SJSA1 (cell line): ENCODE measurements at places on chromosomes 6 and 20.

DNA sequence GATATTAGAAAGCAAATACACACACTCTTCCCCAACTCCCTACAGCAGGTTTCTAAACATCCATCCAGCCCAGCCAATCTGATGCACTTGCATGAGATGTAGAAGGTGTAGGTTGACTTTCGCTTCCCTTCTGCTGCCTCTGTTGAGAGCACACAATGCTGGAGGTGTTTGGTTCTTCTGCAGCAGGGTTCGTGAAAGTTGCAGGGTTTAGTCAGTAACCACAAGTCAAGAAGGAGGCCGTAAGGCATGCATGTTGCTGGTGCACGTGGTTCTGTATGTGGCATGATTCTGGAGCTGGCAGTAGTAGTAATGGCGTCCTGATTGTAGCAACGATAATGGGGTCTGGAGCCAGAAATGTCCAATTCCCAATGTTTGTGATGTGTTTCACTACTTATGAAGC is 53.0 kb downstream of the DEK start:
- DNase-seq = no peak

DNA sequence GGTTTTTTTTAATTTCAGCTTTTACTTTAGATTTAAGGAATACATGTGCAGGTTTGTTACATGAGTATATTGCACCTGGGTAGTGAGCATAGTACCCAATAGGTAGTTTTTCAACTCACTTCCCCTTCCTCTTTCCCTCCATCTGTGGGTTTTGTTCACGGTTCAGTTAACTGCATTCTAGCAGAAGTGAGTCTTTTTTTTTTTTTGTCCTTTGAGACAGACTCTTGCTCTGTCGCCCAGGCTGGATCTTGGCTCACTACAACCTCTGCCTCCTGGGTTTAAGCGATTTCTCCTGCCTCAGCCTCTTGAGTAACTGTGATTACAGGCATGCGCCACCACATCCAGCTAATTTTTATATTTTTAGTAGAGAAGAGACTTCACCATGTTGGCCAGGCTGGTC is 8.7 kb downstream of the UBR2 start:
- no peak for DNase-seq

GRCh38 chr6:98526465-98526864 is 307.9 kb upstream of the POU3F2 start:
- no peak for DNase-seq

DNA sequence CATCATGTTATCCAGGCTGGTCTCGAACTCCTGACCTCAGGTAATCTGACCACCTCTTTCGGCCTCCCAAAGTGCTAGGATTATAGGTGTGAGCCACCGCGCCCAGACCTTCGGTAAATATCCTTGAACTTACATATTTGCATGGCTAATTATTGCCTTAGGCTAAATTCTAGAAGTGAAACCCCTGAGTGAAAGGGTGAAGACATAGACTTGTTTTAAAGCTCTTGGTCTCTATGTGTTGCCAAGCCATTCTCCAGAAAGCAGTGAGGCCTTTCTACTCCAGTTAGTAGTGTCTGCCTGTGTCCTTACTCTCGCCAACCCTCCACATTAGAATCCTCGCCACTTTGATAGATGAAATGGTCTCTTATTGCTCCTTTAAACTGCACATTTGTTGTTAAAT is 2.6 kb upstream of the NOTCH4 start:
- no peak for DNase-seq

DNA sequence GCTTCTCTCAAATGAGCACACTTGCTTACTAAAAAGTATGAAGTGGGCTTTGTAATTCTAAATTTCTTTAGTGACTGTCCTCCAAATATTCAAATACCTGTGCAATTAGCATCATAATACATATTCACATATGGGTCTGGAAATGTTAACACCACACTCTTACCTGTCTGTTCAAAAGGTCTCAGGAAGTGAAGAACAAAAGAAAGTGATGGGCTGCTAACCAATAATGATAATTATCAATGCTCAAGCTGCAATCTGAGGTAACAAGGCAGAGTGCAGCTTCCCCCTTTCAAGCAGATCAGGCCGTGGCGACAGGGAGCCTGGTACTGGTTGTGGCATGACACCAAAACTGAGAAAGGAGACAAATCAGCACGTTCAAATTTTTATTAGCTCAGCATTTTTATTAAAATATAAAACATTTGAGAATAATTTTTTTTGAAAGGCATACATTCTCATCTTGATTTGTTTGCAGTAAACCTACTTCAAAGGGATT is 1044.7 kb upstream of the EPHA7 start:
- no peak for DNase-seq

GRCh38 chr6:45959534-45960145 is 56.0 kb downstream of the CLIC5 start:
- DNase-seq = no peak

DNA sequence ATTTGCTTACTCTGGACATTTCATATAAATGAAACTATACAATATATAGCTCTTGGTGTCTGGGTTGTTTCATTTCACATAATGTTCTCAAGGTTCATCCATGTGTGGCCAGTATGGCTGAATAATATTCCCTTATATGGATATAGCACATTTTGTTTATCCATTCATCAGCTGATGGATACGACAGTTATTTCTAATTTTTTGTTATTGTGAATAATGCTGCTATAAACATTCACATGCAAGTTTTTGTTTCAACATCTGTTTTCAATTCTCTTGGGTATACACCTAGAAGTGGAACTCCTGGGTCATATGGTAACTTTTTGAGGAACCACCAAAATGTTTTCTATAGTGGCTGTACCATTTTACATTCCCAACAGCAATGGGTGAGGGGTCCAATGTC is 101.1 kb downstream of the CDK19 start:
- DNase-seq = no peak

DNA sequence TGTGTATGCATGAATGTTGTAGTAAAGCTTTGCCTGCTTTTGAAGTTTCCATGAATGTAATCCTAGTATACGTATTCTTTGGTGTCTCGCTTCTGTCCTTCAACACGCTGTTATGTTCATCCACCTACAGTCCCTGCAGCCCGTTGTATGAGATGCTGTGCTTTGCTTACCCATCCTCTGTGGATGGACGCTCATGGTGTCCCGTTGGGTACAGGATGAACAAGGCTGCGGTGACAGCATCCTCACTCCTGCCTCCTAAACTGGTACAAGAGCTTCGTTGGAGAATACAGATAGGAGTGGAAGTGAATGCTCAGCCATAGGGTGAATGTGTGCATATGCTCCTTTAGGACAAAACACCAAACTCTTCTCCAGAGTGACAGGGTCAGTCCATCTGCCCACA is 366.2 kb downstream of the ZFAND3 start:
- DNase-seq = no peak

DNA sequence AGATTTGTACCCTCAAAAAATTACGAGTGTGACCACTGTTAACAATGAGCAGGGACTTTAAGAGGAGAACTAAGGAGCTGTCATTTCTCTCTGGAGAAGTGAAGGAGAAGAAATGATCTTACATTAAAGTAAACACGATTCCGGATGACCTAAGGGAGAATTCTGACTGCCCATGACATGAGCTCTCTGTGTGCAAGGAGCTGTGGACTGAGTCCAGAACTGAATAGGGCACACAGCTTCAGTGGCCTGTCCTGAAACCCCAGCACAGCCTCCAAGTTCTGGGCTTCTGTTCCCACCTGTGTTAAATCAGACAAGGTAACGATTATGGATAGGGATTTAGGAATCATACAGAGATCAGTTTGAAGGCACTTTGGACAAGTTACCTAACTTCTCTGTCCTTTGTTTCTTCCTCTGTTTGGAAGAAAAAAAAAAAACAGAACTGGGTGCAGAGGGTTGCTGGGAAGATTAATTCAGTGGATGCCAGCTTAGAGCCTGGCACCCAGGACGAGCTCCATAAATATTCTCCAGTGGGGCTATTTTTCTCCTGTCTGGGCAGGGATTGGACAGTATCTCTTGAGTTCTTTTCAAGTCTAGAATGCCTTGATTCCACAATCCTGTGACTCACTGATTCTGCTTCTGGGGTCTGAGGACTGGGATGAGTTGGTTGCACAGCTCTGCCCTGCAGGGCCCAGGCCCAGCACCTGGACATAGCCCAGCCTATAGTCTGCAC is 65.7 kb downstream of the MRPL14 start:
- no peak for DNase-seq

DNA sequence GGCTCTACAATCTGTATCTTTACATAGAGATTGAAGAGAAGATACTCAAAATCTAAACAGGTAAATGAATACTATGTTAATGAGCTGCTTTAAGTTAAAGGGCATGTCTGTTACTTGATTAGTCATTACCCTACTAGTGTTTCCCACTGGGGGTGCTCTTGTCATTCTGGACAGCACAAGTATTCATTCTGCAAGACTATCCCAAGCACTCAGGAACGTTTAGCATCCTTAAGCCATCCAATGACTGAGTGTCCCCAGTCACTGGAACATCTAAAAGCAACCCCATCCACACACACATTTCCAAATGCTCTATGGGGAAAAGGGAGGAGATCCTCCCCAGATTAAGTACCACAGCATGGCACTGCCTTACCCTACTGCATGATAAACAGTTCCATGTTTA is 25.7 kb downstream of the EZR start:
- DNase-seq = peak; percentile 21

- no peak for DNase-seq
Measured at GRCh38 chr6:156729248-156729647, 47.9 kb upstream of the ARID1B start.

DNA sequence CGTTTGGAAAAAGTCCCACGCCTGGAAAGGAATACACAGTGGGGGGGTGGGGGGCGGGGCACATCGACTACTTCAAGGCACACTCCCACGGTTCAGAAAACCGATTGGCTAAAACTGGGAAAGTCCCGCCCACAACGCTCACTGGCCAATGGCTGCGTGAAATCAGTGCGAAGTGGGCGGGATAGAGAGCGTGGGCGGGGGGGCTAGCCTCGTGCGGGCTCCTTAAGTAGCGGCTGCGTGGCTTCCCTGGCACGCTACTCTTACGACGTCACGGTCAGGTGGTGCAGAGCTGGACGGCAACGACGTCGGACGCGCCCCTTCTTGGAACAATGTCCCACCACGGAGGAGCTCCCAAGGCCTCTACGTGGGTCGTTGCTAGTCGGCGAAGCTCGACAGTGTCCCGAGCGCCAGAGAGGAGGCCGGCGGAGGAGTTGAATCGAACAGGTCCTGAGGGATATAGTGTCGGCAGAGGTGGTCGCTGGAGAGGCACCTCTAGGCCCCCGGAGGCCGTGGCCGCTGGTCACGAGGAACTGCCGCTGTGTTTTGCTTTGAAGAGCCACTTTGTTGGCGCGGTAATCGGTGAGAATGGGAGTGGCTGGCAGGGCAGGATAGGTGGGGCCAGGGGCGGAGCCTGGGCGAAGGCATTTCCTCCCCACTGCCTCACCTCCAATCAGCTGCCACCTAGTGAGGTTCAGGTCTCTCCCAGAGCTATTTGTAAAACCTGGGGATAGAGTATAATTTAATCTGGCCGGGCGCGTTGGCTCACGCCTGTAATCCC is at the start of gene DDX43:
TSS of gene DDX43 (plus strand) at position 252 of the 778 bp plus-strand sequence. CDS start at position 330, 78 bp downstream.
- no peak for DNase-seq

- peak; percentile 49 for DNase-seq
Measured at GRCh38 chr20:25248786-25249172, 894 bp downstream of the PYGB start.

DNA sequence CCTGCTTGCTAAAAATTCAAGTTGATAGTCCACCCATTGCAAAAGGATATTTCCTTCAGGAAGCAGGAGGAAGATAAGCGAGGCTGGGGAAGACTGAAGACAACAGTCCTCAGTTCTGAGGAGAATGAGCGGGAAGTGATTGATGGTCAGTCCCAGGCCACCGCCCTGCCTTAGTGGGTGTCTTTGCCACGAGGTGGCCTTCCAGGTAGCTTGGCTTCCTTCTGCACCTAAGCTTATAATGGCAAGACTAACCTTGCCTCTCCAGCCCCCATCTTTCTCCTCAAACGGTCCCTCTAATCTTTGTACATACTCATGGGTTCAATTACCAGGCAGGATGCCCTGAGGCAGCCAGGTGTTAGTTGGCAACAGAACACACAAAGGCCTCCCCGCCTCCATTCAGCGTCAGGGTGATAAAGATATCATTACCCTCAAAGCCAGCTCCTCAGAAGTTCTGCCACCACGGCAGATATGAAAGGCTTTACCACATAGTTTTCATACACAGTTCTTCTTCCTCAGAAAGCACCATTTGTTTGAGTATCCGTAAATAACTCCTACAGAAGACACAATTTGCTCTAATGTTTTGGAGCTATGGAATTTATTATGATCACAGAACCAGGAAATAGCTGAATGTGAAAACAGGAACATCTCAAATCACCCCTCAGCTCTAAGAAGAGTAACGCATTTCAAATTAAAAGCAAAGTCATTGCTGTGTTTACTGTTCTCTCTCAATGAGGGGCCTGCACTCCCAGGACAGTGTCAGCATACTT is 249.4 kb downstream of the ATXN1 start:
- no peak for DNase-seq

DNA sequence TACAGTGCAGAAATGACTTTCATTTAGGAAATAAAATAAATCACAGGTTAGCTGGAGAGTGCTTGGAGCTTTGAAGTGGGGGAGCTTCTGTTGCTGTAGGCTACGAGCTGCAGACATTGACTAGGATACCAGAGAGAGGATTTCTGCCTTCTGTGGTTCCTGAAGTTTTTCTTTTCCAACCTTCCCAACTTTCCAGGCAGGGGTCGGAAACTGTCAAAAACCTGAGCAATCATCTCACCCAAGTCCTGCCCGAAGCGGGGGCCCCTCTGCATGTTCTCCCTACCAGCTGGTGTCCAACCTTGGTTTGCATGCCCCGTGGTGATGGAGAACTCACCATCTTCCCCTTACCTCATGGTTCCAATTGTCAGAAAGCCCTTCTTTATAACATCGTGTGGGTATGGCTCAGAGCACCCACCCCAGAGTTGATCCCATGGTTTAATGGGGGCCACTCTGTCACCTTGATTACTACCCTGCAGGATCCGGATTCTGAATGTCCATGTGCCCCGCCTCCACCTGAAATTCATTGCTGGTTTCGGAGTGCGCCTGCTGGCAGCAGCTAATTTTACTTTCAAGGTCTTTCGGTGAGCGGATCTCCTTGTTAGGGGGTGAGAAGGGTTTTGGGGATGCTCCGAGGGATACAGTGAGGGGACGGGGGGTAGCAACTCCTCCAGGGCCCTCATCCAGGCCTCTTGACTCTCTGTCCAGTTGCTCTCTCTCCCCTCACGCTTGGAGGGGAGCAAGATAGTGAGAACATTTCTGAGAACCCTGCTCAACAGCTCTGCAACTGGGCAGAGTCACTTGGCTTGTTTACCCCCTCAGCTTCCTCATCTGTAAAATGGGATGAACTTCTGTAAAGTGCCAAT is 5.1 kb downstream of the BPIFB2 start:
- DNase-seq = no peak

GRCh38 chr6:44527583-44528369 is 140.3 kb downstream of the CDC5L start:
- no peak for DNase-seq

- no peak for DNase-seq
Measured at GRCh38 chr6:32627831-32628230, 9.4 kb upstream of the HLA-DQA1 start.

GRCh38 chr20:33925867-33926266 is 67.8 kb upstream of the RALY start:
- no peak for DNase-seq

GRCh38 chr6:85121158-85121557 is 328.7 kb upstream of the NT5E start:
- no peak for DNase-seq
